ENCODE measurements at places on chromosomes 12 and 14.

DNA sequence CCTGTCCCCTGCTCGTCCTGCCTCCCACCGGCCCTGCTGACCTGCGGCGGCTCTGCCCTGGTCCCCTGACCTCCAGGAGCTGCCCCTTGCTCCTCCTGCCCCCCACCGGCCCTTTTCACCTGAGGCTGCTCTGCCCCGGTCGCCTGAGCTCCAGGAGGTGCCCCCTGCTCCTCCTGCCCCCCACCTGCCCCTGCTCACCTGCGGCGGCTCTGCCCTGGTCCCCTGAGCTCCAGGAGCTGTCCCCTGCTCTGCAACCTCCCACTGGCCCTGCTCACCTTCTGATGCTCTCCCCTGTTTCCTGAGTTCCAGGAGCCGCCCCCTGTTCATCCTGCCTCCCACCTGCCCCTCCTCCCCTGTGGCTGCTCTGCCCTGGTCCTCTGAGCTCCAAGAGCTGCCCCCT lies 101.3 kb downstream of the TMEM121 start:
- no peak for DNase-seq

GRCh38 chr12:132307976-132308852 lies 21.2 kb downstream of the GALNT9 start:
- no peak for DNase-seq

- DNase-seq, result no peak
Measured at GRCh38 chr14:22922294-22922693, 3.3 kb upstream of the RBM23 start.

- no peak for DNase-seq
Measured at GRCh38 chr12:9389796-9390195, 181.6 kb upstream of the PZP start.

DNA sequence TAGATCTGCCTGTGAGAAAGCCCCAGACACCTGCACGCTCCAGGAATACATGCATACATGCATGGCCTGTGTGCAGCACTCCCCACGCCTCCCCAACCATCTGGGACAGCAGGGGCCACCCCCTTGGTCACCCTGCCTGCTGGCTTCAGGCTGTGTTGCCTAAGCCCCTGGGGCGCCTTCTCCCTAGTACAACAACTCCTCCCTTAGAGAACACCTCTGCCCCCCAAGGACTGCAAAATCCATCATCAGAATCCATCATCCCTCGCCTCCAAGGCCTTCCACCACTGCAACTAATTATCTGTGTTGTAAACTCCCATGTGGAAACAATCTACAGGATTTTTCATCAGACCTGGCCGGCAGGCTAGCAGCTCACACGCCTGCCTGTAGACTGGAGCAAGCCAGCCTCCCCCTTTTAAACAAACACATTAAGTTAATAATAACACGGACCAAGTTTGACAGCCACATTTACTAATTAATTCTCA lies 36.8 kb downstream of the ZFP36L1 start:
- DNase-seq, result no peak
